Peyer's patch (tissue), 4 donors: ENCODE measurements at places on chromosomes 2 and 18. TPM values are rescaled to one million over a fixed set of nuclear protein-coding genes. Genes with fewer than 3 reads are reported as not detected.

Gene VWC2L
- not detected for total RNA-seq

- H3K36me3 ChIP-seq = no peaks in the 10 kb centered on the region
- no peaks in the 10 kb centered on the region for H3K4me1 ChIP-seq
- H3K27me3 ChIP-seq = no peaks in the 10 kb centered on the region
These were observed 177.1 kb downstream of the EIPR1 start for GRCh38 chr2:3200420-3200939.

DNA sequence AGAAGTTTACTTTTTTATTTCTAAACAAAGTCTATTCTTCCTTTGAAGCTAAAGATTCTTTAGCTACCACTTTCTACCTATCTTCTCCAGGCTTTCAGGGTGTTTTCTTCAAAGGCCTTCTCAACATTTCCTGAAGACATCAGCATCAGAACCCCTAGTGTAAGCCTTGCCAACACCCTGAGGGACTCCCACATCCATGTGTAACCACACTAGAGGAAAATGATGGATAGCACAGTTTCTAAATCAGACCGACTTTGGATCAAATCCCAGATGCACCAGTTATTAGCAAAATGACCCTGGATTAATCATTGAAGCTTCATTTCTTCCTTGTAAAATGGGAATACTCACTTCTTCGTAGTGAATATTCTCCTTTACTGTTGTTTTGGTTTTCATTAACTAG is 4.7 kb upstream of the TTN start:
- no peaks in the 10 kb centered on the region for H3K36me3 ChIP-seq
- H3K27me3 ChIP-seq = no peaks in the 10 kb centered on the region
- H3K4me3 ChIP-seq = no peak overlapping the region
- H3K4me1 ChIP-seq = no peaks in the 10 kb centered on the region
- no peak overlapping the region for H3K27ac ChIP-seq

Gene SAG
- total RNA-seq = not detected

Gene ACVR2A
- total RNA-seq = 40.6 TPM

Gene SKOR2
- not detected for total RNA-seq

- H3K36me3 ChIP-seq = no peaks in the 10 kb centered on the region
- no peaks in the 10 kb centered on the region for H3K4me1 ChIP-seq
- H3K27me3 ChIP-seq = no peaks in the 10 kb centered on the region
These were observed 109.7 kb downstream of the LPIN1 start for GRCh38 chr2:11856095-11856494.

DNA sequence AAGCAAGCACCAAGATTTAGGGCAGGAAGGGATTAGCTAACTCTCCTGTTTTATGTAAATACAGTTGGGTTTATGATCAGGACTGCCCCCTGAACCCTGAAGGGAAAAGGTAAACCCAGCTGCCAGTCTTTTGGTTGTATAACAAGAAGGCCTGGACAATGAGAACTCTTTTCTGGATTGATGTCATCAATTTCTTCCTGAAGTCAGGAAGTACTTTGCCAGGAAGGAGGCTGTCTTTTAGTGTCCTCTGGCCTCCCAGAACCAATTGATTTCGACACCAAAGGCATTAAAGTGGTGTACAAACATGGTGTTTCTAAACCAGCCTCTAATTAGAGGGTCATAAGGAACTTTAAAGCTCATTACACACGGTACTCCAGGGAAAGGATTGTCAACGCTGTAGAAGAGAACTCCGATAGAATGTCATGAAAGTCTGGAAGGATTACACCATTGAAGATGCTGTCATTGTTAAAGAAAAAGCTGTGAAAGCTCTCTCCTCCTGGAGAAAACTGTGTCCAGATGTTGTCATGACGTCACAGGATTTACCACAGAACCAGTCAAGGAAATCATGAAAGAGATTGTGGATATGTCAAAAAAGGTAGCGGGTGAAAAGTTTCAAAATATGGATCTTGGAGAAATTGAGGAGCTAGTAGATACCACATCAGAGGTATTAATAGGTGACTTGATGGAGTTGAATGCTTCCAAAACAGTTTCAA is 78.8 kb downstream of the ANKRD12 start:
- no peak overlapping the region for H3K27ac ChIP-seq
- no peaks in the 10 kb centered on the region for H3K4me1 ChIP-seq
- H3K4me3 ChIP-seq = no peak overlapping the region
- no peak for DNase-seq

- no peak for DNase-seq
- no peaks in the 10 kb centered on the region for H3K36me3 ChIP-seq
- no peaks in the 10 kb centered on the region for H3K27me3 ChIP-seq
- H3K4me3 ChIP-seq = no peak overlapping the region
- H3K4me1 ChIP-seq = no peaks in the 10 kb centered on the region
- no peak overlapping the region for H3K27ac ChIP-seq
These were observed 30.8 kb downstream of the LANCL1 start for GRCh38 chr2:210445732-210446131.

DNA sequence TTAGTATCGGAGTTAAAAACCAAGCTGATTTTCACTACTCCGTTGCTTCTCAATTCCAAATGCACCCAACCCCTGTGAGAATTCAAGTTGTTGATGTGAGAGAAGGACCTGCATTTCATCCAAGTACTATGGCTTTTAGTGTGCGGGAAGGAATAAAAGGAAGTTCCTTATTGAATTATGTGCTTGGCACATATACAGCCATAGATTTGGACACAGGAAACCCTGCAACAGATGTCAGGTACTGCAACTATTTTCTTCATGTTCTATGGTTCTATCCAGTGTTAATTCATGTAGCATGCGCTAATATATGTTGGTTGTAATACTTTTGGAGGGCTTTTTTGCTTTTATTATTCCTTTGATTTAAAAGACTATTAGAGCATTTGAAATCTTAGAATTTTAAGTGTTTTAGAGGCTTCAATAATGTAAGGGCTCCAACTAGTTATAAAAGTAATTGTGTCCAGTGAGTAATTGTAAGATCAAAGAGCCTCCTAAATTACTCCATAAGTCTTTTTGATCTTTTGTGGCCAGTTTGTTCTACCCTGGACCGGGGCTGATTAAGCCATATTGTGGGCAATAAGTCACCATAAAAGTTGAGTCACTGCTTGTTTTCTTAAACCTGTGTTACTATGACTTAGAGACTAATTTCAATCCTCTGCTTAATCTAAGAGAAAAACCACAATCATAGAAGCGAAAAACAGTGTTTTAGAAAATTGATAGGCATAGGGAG is 22.9 kb downstream of the DSG4 start:
- H3K36me3 ChIP-seq = no peaks in the 10 kb centered on the region
- H3K27me3 ChIP-seq = no peaks in the 10 kb centered on the region
- H3K4me1 ChIP-seq = peaks cover 4% of the 10 kb centered on the region
- no peak overlapping the region for H3K4me3 ChIP-seq
- peak; percentile 51 for DNase-seq

DNA sequence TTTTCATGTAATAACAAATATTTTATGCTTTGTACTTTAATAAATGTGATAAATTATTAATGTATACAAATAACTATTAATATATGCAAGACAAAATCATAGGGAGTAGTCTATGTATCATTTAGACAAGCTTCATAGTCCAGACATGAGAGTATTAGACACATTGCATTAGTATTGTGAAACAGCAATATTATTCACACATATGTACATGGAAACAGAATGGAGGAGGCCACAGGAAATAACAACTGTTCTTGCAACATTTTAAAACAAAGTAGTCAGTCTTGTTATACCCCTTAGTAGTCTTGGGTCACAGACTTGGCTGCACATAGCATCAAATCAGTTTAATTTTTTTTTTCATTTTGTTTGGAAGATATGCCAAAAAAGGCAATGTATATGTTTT is 15.8 kb downstream of the DSC1 start:
- H3K4me3 ChIP-seq = no peak overlapping the region
- H3K36me3 ChIP-seq = no peaks in the 10 kb centered on the region
- no peak for DNase-seq
